CD4-positive, alpha-beta T cell treated with Interleukin-21 for 1 hour (primary cell): ENCODE measurements at places on chromosomes 12 and 14.

DNA sequence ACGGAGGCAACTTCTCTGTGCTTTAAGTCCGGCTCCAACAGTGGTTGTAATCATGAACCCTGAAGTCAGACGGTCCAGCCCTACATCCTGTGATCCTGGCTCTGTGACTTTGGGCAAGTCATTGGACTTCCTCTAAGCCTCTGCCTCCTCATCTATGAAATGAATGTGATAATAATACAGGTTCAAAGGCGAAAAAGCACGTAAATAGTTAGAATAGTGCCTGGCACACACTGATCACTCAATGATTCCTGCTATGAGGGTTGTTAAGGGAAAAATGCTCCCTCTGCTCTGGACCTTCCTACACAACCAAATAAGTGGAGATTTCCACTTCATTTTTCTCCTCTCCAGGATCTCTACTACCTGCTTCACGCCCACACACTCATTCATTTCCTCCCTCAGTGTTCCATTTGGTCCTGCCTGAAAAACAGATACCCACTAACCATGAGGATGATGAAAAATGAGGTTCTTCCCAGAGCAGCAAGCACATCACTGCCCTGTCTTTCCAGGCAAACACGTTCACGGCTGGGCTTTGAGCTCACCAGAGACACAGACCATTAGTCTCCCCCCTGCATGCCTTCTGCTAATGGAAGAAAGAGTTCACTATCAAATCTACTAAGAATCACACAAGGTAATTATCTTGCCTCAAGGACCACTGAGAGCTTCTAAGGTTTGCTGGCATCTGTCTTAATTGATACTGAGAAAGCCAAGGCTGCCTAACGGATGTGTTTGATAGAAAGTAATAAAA lies 13.2 kb downstream of the NUAK1 start:
- DNase-seq: no peak

- DNase-seq: no peak
Measured at GRCh38 chr14:87492561-87492960, 500.4 kb downstream of the GALC start.

GRCh38 chr12:4190366-4191063 lies 83.0 kb upstream of the CCND2 start:
- DNase-seq: no peak

DNA sequence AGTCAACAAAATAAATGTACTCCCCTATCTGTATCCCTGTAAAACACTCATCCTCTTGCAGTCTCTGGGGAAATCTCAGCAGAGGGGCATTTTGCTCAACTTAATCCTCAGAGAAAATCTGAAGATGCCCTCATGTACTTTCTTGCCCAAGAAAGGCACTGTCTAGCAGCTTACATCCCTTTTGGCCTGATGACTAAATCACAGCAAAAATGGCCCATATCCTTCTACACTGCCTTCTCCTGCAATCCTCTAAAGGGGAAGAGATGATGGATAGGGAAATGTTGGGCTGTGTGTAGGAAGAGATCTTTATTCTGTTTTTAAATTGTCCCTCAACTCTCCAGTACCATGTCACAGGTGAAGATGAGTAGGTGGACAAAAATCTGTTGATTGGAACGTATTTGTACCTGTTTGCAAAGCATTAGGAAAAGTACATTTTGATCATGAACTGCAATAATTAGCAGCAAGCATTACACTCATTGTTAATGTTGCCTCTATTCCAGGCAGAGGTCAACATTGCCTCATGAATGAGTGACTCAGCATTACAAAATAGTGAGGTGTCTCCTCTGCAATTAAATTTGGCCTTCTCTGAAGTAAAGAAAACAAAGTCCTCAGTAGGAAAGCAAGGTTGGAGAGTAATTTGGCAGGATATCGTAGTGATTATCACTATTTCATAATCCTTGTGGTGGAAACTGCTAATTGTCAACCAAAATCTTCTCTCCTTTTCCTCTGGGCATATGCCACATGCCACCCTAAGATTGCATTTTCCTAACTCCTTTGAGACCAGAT lies 172.4 kb upstream of the CAND1 start:
- DNase-seq: no peak

DNA sequence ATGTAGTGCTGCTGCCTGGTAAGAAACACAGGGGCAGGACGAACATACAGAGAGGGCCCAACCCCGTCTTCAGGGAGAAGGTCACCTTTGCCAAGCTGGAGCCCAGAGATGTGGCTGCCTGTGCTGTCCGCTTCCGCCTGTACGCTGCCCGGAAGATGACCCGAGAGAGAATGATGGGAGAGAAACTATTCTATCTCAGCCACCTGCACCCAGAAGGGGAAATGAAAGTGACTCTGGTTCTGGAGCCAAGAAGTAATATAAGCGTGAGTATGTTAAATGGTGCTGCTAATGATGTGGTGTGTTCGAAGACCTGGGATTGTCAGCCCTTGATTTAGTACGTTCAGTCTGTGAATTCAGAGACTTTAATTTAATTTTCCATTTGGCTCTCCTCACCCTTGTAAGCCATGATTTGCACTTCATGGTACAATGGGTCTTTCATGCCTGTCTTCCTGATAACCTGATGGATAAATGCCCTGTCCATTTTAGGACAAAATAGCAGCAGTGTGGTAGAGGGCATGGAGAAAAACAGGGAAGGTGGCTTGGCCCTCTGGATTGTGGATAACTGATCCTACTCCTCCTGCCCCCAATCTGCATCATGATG lies 318.9 kb downstream of the SNAPC1 start:
- DNase-seq: no peak

DNA sequence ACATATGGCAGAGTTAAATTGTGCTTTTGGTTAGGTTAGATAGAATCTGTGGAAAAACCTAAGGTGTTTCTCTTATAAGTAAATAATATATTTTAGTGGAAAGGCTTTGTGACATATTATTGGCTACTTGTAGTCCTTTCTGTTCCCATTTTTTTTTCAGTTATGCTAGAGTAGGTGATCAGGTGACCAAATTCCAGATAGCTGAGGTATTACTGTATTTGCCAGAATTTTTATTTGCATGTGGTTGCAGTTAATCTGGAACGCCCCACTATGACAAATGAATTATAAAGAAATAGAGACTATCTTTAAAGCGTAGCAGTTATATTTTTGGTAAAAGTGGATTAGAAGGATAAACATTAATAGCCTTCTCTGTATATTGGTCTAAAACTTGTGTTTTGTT lies 52.0 kb downstream of the ARHGAP5 start:
- no peak for DNase-seq

GRCh38 chr14:100723830-100724437 lies 2.8 kb upstream of the DLK1 start:
- no peak for DNase-seq

GRCh38 chr12:3089588-3089987 lies 12.4 kb downstream of the TSPAN9 start:
- DNase-seq: no peak

GRCh38 chr12:127293507-127294310 lies 973.3 kb upstream of the TMEM132C start:
- DNase-seq: peak; percentile 26

DNA sequence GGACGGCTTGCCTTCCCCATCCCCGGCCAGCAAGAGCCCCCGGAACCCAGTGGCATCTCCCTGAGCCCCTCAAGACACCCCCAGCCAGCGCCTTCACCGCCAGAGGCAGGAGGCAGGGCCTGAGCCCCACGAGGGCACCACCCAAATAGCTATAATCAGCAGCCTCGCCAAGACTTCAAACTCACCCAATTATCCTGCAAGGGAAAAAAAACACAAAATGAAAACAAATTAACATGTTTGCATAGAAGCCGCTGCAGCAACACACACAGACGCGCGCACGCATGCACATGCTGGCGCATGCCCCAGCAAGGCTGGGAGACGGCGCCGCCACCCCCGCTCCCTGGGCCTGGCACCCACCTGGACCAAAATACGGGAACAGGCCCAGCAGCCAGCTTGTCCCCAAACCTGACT lies 15.8 kb downstream of the FAM222A start:
- DNase-seq: no peak

DNA sequence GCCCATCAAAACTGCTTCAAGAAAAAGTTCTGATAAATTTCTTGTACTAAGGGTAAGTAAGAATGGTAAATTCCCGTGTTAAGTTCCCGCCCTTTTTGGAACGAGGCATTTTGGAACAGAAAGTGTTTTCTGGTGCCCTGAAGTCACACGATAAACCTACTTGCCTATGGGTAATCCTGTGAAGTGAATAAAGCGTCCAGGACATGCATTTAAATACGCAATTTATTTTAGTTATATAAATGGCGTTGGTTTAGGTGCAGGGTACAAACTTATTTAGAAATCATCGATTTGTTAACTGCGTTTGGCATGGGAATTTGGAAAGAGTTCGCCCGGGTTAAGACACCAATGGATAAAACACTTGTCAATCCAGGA lies 715 bp upstream of the RAP1B start:
- peak; percentile 49 for DNase-seq

DNA sequence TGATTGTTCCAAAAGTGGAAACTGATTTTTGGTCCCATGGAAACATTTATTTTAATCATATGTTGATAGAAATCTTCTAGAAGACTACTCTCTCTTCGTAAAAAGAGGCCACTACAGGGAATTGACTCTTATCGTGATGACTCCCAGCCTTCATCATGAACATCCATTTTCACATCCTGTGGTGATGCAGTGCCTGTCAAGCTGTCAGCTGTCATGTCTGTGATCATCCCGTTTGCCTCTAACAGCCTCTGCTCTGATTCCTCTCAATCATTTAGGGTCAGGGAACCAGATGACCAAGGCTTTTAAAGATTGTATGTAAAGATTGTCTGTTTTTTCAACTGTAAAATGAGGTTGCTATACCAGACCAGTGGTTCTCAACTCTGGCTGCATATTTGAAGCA lies 419.0 kb upstream of the MGAT4C start:
- DNase-seq: no peak

GRCh38 chr14:90556666-90557450 lies 160.0 kb downstream of the CALM1 start:
- DNase-seq: no peak

- DNase-seq: no peak
Measured at GRCh38 chr12:71397433-71397954, 42.1 kb upstream of the LGR5 start.

DNA sequence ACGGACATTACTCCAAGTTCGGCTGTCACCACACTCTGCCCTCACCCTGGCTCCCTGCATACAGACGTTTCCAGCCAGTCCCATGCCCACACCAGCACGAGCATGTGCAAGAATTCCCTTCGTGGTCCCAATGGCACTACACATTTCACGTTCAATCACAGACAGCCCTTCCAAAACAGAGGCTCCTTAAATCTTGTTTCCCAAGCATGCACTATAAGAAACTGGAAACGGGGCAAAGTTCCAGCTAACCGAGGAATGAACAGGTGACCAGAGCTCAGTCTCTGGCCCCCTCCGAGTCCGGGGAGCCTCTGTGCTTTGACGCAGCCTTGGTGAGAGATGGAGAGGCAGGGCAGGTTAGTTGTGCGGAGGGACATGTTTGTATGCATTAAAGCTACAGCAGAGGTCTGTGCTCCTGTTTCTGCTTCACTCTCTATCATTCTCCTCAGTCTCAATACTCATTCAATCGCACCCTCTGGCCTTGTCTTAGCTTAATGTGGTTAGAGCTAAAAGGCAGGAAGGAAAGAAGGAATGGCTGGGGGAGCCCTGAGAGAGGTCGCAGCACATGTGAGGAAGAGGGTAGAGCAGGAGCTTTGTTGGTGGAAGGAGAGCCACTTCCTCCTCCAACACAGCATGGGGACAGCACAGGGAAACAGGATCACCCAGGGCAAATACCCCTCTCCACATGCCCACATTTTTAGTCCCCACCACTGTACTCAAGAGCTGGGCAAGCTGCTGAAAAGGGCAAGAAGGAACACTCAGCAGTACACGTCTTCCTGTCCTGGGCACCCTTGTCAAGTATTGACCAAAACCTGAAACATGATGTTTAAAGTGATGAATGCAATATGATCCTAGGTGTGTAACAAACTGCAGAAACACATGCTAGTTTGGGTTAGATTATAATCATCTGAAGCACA lies 12.2 kb upstream of the SELPLG start:
- DNase-seq: no peak

DNA sequence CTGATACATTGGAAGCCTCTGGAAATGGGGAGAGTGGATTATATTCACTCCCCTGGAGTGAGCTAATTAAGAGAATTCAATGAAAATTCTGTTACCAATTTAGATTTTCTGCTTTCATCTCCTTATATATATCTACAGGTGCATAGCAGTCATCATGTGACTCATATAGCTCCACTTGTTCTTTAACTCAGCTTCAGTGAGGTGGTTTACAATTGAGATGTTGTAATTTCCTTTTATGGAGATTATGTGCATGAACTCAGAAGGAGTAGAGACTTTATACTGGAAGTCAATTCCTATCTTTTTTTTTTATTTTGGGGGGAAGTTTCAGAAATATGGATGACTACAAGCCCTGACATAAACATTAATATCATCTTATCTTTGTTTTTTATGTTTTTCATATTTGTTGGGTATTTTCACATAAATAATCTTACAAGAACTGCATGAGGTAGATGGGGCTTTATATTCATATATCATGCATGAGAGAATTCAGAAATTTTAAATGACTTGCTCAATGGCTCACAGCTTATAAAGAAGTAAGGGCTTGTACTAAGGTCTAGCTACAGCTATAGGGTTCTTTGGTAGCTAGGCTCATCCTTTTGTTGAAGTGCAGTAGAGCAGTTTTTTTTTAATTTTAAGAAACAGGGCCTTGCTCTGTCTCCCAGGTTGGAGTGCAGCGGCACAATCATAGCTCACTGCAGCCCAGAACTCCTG lies 92.3 kb upstream of the SCAF11 start:
- DNase-seq: no peak

DNA sequence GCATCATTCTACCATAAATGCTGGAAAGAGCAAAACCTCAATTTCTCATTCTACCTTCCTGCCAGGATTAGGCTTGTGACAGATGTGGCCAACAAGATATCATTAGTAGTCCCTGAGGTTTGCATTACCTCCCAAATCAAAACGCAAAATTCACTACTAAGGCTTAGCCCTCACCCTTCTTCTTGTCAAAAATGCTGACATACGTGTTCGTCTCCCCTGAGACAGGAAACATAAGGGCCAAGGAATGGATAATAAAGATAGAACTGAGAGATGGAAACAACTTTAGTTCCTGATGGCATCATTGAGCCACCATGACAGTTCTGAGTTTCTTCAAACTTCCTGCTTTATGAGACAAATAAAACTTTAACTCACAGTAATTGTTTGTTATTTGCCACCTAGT lies 642.1 kb downstream of the NOVA1 start:
- no peak for DNase-seq

DNA sequence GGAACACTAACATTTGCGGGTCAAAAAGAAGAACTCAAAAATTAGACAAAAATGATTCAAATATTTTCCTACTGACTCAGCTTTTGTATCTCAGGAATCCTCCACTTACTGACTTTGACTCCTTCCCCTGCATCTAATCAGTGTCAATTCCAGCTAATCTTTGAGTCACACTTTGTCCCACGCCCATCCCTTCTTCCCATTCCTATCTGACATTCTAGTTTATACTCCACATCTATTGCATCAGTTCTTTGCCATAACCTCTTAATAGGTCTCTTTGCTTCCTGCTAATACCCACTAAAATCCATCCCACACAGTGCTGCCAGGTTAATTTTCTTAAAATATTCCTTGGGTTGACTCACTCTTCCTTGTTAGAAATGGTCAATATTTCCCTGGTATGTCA lies 19.1 kb downstream of the BBS10 start:
- DNase-seq: no peak

GRCh38 chr12:72272091-72272661 lies at the start of gene TRHDE:
Gene TRHDE (plus strand): TSS chr12:72272370. CDS start chr12:72272644, 274 bp downstream.
- no peak for DNase-seq
